Frontal cortex (tissue), 4 donors: ENCODE measurements at places on chromosomes 13 and 19. TPM values are rescaled to one million over a fixed set of nuclear protein-coding genes. Genes with fewer than 3 reads are reported as not detected.

- no peak for DNase-seq
These were observed 66.8 kb upstream of the RAP2A start for GRCh38 chr13:97367016-97367822.

ADGRE3 gene
- not detected for total RNA-seq

DNA sequence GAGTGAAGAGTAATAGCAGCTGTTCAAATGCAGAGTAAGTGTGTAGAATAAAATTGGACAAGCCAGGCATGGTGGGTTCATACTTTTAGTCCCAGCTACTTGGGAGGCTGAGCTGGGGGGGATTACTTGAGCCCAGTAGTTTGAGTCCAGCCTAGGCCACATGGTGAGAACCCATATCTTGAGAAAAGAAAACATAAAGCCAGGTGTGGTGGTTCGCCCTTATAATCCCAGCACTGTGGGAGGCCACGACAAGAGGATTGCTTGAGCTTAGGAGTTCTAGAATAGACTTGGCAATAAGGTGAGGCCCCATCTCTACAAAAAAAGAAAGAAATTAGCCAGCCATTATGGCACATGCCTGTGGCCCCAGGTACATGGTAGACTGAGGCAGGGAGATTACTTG lies 1241.1 kb downstream of the UQCRFS1 start:
- no peak for DNase-seq

DNA sequence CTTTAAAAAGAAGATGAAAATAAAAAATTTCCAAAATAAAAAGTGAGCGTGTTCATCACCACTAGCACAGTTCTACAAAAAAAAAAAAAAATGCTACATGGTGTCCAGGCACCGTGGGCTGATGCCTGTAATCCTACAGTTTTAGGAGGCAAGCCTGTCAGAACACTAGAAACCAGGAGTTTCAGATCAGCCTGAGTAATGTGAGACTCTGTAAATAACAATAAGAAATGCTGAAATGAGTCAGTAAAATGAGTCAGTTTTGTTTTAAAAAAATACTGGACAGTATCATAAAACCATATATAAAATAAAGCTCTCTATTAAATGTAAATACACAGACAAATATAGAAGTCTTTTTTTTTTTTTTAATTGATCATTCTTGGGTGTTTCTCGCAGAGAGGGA lies 30.0 kb downstream of the ZNF91 start:
- DNase-seq = no peak

GRCh38 chr19:35345671-35346111 lies 2.0 kb upstream of the FFAR1 start:
- DNase-seq = no peak

GRCh38 chr19:53904909-53905308 lies 4.2 kb upstream of the CACNG7 start:
- no peak for DNase-seq

DNA sequence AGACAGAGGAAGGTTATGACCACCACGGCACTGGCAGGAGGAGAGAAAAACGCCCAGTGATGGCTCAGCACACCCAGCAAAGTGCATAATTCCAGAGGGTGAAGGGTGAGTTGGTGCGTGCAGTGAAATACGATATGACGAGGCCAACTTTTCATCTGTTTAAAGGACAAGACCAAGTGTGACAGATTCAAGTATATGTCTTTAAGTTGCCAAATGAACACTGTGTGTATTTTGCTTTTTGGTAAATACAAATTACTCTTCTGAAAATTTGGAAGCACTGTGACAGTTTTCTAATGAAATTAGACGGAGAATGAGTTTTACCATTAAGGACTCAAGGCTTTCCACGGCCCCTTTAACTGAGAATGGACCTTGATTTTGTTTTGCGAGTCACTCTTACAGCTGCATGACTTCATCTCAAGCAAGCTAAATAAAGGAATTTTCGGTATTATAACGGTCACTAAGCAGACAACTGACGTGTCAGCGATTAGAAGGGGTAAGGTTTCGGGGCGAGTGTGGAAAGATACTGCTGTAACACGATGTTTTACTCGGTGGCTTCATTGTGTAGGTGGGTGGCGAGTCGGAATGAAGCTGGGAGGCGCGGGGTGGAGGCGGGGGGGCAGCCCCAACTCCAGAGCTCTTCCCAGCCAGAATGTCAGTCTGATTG lies 22.8 kb downstream of the COL4A2 start:
- no peak for DNase-seq

GRCh38 chr19:30217461-30217860 lies 154.7 kb upstream of the ZNF536 start:
- no peak for DNase-seq

KLK2 gene
- not detected for total RNA-seq

- DNase-seq = no peak
These were observed 4.3 kb downstream of the FOSB start for GRCh38 chr19:45471931-45472562.

DNA sequence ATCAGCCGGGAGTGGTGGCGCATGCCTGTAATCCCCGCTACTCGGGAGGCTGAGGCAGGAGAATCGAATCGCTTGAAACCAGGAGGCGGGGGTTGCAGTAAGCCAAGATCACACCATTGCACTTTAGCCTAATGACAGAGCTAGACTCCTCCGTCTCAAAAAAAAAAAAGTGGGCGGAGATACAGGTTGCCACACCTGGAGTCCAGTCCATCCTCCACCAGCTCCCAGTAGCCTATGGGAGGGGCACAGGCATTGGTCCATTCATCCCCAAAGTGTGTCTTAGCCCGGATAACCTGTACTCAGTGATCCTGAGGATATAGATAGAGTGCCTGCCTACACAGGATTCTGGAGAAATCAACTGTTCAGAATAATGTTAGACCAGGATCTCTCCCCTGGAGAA lies 3.4 kb upstream of the DOT1L start:
- no peak for DNase-seq

DNA sequence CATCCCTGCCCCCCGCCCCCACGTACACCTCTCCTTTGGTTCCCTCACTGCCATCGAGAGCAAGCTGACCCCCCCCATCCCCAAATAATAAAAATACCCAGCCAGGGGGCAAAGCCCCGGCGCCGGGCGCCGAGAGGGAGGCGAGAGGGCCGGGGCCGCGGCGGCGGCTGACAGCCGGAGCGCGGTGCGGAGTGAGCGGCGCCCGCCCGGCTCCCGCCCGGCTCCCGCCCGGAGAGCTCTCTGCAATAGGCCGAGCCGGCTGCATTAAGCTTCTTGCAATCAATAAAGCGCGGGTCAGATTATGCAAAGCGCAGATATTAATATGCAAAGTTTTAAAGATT lies 40.9 kb downstream of the DEDD2 start:
- no peak for DNase-seq

- DNase-seq = no peak
These were observed 41.7 kb downstream of the UNC13A start for GRCh38 chr19:17646441-17646840.

RGCC gene
- 17.1 TPM for total RNA-seq

DNA sequence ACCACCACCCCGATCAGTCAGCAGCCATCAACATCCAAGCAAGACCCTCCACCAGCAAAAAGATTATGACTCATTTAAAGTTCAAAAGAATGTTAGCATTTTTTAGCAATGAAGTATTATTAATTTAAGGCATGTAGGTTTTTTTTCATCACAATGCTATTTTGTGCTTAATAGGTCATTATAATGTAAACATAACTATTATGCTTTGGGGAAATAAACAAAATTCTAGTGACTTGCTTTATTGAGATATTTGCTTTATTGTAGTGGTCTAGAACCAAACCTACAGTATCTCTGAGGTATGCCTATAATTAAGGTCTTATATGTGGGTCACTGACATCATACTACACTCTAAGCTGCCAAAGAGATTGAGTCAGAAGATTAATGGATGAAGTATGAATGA lies 20.0 kb downstream of the KLF12 start:
- no peak for DNase-seq

DNA sequence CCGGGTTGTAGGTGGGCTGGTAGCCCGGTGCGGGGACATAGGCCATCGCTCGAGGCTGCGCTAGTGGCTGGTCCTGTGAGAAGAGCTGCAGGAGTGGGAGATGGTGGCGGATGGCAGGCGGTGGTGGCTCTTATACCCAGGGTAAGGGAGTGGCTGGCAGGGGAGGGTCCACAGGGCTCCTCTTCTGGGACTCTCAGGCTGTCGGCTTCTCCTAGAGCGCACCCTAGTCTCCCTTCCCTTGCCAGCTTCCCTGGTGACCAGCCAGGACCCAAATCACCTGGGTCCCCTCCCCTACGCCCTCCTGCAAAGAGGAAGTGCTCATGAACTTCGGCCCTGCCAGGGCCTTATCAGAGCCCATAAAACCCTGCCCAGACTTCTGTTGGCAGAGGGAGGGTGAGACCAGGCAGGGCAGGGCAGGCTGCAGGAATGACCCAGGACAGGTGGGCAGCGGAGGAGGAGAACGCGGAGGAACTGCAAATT lies at the start of gene LGALS4:
Gene LGALS4, minus strand, starts transcription at position 105 of the 480 bp plus-strand sequence. Its CDS starts 59 bp downstream, at position 46.
- DNase-seq = no peak

- DNase-seq = no peak
These were observed 121.5 kb upstream of the RNF113B start for GRCh38 chr13:98298599-98298998.

GRCh38 chr13:111262281-111262680 lies 58.2 kb upstream of the TEX29 start:
- DNase-seq = no peak

DNA sequence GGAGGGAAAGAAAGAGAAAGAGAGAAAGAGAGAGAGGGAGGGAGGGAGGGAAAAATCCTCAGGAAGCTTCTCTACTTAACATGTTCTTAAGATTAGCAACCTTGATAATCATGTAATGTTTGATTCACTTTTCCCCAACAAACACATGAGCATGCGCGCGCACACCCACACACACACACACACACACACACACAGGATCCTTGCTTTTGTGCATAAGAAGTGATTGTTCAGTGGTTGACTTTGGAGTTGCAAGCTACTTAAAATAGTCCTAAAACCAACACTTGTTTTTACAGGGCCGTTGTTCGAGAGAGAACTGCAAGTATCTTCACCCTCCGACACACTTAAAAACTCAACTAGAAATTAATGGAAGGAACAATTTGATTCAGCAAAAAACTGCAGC lies 100.0 kb upstream of the RAP2A start:
- no peak for DNase-seq

ELAVL3 gene
- total RNA-seq = 98.2 TPM

CEACAM6 gene
- total RNA-seq = not detected

GRCh38 chr13:95304453-95304852 lies 3.2 kb upstream of the ABCC4 start:
- no peak for DNase-seq

MBOAT7 gene
- 18.3 TPM for total RNA-seq

GRCh38 chr13:29849731-29850212 lies 645 bp downstream of the UBL3 start:
- DNase-seq = peak; percentile 29

CYP2A6 gene
- total RNA-seq = not detected

CAPN12 gene
- total RNA-seq = under 0.01 TPM

- DNase-seq = no peak
These were observed 27.3 kb downstream of the TM9SF2 start for GRCh38 chr13:99528547-99528946.

DNA sequence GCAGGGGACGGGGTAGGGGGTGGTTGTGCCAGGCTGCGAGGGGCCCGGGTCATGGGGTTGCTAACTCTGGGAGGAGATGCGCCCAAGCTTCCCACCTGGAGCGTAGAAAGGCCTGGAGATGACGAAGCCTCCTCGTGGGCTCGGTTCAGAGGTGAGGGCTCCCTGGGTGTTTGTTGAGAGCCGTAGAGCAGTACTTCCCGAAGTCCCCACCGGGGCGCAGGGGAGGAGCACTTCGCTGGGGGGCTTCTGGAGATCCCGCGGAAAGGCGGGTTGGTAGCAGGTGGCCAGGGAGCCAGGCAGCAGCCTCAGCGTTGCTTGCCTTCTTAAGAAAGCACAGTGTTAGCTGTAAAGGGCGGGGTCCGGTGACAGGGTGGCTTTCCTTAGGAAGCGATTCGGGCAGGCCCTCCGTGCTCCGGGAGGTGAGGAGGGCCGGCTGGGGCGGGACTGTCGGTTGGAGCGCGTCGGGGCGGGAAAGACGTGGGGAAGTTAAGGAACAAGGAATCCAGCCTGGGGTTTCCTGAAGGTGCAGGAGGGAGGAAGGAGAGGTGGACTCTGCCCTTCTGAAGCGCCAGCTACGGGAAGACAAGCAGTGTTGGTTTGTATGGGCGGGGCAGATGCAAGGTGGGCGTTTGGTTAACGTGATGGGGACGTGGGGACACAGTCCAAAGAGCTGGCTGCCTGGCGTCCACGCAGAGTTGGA lies 3.3 kb downstream of the VSTM2B start:
- peak; percentile 58 for DNase-seq

ZNF85 gene
- 26.9 TPM for total RNA-seq

WASF3 gene
- total RNA-seq = 20.4 TPM

GRCh38 chr13:99196466-99197116 lies 4.1 kb upstream of the UBAC2 start:
- no peak for DNase-seq

- no peak for DNase-seq
These were observed 8.4 kb upstream of the UFM1 start for GRCh38 chr13:38341149-38341692.

- no peak for DNase-seq
These were observed 91.9 kb upstream of the MBNL2 start for GRCh38 chr13:97130190-97130589.

- DNase-seq = no peak
These were observed 299.7 kb upstream of the SGCG start for GRCh38 chr13:22880741-22881720.

ZNF560 gene
- 0.41 TPM for total RNA-seq

DNA sequence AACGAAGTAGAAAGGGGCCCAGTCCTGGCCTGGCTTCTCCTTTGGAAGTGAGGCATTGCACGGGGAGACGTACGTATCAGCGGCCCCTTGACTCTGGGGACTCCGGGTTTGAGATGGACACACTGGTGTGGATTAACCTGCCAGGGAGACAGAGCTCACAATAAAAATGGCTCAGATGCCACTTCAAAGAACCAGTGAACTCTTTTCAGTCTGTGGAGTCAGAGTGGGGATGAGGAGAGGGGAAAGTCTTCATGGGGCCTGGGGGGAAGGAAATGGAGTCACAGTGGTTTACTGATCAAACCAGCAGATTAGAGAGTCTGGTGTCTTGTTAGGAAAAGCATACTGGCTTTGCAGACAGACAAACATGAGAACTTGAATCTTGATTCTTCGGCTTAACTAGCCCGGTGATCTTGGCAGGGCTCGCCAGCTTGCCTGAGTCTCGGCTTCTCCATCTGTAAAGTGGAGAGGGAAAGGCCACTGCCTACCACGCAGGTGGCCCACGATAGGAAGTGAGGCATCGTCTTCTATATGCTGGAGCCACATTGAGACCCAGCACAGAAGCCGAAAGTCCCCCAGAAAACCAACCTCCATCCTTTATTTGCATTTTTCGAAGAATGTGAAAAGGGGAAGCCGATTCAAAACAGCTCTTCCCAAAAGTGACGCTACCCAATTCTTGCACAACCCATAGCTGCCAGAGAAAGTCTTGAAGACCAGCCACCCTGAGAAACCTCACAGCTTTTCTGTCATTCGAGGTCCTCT lies at the start of gene FFAR1:
Gene FFAR1, plus strand, starts transcription at position 732 of the 759 bp plus-strand sequence. CDS start 3,650 bp downstream, outside the sequence.
- DNase-seq = no peak

DNA sequence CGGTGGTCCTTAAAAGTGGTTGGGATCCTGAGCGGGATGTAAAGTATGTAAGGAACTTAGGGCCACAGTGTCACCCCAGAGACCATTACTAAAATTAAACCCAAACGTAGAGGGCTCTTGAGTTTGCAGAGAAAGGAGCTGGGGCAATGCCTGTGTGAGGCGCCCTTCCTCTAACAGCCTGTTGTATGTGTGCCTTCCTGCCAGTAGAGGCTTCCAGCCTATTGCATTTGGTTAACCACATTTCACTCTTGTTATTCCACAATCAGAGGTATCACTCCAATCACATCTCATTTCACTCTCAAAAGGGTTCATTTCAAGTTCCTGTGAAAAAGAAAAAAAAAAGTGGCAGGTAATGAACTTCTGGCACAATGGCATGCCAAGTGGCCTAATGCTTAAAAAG lies 29.4 kb downstream of the DIAPH3 start:
- DNase-seq = no peak
